ENCODE measurements at places on chromosomes 3 and 15.

DNA sequence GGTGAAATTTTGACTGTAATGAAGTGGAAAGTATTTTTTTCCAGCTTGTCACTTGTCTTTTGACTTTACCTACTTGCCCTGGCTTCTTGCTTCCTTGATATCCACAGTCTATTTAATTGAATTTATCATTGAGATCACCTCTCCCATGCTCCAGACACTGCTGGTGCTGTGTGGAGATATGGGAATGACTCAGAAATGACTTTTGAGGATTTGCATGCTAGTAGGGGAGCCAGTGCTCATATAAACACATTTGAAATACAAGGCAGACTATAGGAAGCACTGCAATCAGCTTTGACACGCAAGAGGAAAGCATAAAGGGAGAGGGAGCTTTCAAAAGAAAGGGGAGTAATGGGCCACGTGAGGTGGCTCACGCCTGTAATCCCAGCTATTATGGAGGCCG is 7.3 kb upstream of the TRPM1 start:
- DNase-seq, result no peak

- DNase-seq, result no peak
Observed at GRCh38 chr3:141881702-141882101, 5.3 kb downstream of the ATP1B3 start.

- no peak for DNase-seq
Observed at GRCh38 chr3:127908202-127908601, 6.8 kb upstream of the KBTBD12 start.

DNA sequence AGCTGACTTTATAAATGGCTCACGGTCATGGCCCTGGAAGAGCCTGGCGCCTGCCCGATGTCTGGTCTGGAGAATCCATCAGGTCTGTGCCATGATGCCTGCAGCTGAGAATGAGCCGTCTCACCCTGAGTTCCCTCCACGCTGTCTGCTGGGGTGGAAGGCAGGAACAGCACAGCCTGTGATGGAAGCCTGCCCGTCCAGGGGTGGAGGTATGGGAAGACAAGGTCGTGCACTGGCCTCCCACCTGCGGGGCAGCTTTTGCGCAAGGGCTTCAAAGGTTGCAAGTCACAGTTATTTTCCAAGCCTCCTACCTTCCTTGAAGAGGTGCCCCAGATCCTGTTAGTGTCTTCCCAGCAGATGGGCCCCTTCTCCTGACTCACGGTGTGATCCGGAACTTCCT is 275.5 kb downstream of the FAM43A start:
- DNase-seq, result no peak

DNA sequence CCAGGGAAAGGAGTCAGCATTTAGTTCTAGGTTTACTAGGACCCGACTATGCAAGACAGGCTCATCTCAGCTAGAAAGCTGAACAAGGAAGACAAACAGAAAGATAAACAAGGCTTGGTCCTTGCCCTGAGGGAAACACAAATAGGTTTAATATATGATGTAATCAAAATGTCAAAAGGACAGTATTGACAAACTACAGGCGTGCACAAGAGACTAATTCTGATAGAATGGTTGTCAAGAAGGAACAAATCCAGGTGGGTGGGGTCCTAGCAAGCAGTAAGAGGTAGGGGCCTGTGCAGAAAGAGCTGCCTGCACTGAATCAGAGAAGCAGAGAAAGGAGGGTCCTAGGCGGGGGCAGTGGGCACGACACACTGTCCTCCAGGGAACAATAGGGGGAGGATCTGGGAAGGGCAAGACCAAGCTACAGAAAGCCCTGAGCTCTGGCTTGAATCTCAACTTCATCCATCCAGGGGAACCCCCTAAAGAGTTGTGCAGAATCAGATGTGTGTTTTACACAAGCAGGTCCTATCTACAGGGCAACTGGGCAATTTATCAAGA is 23.4 kb downstream of the RFTN1 start:
- no peak for DNase-seq

DNA sequence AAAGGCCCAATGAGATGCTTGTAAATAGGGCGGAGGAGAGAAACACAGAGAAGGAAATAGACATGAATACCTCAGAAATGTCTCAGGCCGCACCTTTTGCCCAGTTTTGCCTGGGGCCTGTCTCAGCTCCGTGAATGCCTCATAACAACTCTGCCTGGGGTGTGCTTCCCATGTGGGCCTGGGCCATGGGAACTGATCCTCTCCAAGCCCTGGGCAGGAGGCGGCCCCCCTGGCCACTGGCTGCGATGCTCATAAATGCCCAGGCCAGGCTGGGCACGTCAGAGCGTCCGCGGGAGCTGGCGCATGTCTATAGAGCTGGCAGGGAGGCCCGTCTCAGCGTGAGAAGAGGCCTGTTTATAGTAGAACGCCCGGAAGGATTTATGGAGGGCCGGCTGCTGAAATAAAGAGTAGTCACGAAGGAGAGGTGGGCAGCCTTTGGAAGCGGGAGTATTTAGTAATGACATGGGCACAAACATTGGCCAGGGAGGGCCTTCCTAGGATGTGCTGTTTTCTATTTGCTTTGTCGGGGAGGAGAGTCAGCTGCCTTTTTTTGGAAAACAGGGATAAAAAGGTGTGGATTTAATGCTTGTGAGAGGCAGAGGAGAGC is 85.9 kb upstream of the IGF1R start:
- no peak for DNase-seq

GRCh38 chr15:92979011-92979701 is 79.0 kb downstream of the CHD2 start:
- DNase-seq, result no peak

- no peak for DNase-seq
Observed at GRCh38 chr3:102183623-102184022, 251.2 kb upstream of the ZPLD1 start.

DNA sequence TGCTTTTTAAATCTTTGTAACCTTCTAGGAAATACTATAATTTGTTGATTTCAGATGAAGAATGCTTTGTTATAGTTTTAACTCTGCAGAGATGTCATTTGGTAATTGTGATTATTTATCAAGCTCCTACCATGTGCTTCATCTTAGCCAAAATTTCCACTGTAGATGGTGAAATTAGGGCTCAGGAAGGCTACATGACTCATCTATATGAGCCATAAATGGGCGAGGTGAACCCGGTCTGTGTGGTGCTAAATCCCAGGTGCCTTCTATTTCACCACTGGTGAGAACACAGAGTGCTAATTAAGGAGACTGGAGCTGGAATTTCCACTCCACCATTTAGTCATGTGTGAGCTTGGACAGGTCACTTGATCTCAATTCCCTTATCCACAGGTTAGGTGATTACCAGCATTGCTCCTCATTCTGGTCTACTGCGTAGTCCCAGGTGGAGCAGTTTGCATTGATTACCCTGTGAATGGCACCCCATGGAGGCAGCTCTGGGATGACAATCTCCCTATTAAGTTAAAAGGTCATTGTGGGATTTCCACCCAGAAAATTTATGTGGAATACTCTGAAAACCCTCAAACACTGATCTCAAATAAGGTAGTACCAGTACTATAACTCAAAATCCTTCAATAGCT is 2.8 kb upstream of the CCR3 start:
- no peak for DNase-seq

- DNase-seq, result no peak
Observed at GRCh38 chr15:71133747-71134472, 18.6 kb downstream of the THSD4 start.

DNA sequence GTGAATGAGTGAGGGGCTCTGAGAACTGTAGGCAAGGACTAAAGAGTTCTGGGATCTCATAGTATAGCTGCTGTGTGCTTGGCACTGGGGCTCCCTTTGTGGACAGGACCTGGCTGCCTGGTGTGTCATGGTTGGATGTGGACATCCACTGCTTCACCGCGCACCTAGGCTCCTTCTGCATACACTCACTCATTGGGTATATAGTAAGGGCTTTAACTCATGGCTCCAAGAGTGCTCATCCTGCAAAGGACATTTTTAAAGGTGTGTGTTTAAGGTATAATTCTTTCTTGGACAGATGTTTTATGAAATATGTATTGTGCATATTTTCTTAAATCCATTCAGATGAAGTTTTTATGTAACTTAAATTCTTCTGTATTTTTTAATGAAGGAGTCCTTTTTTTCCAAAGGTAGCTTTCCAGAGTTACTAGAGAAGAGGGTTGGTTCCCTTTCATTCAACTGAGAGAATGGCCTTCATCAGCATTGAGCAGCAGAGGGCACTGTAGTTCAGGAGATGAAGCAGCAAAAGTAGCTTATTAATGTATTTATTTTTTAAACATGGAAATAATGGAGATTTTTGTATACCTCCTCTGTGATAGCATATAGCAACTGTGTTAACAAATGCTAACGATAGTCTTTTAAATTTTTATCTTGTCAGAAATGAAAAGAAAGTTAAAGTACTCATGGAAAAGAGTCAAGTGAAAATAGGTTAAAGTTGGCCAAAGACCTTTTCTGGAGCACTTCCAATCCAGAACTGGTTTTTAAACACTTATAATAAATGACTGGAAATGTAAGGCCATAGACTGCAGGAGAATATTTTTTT is 25.2 kb downstream of the OXNAD1 start:
- peak; percentile 48 for DNase-seq

DNA sequence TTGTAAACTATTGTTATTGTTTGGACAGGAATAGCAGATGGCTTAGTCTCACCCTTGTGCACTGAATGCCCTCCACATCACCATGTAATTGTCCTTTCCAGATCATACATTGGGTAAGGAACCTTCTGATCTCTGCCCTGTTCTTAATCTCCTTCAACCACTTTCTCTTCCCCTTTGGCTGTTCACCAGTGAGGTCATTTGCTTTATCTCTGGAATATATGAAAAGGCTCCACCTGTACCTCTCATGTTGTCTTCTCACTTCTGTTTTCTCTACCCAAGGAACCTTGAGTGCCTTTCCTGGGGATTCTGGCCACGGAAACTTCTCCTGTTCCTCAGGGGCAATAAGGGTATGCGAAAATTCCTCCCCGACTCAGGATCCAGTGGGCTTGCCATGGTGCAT is 28.5 kb downstream of the MCTP2 start:
- DNase-seq, result no peak

- DNase-seq, result no peak
Observed at GRCh38 chr3:188262913-188263683, 109.1 kb downstream of the LPP start.

- no peak for DNase-seq
Observed at GRCh38 chr3:38386992-38387750, 40.6 kb downstream of the XYLB start.

GRCh38 chr15:93093765-93094164 is 4.8 kb upstream of the RGMA start:
- no peak for DNase-seq

DNA sequence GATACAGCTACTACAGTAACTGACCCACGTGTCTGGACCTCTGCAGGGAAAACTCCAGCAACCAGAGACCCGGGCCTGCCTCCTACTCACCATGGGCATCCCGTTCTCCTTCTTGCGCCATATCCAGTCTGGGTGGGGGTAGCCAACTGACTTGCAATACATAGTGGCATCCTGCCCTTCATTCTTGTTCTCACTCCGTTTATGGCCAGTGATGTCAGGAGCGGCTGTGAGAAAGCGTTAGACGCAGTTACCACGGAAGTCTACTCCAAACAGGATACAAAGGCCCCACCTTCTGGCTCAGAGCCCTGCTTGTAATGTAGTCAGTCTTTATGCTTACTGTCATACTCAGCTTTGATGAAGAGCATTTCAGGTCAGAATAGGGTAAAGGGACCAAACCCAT is 59.6 kb downstream of the NPTN start:
- DNase-seq, result no peak

GRCh38 chr3:71423151-71423906 is 160.2 kb downstream of the FOXP1 start:
- DNase-seq, result no peak

DNA sequence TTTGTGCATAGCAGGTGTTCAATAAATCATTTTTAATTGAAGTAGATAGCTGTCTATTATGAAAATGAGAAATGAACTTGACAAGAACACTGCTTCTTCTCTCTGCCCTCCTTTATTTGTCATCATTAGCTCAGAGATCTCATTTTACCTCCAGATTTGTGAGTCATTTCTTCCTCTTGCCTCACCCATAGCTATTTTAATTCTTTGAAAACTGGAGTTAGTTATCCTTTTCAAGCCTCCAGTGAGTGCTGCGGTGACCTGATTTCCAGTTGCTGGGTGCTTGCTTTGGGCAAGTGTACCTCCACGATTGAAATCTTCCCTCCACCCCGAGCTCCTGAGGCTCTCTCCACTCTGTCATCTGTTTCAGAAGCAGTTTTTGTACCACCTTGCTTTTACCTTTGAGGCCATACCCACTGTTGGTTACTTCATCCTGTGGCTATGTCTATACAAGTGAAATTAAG is 114.6 kb downstream of the NFKBIZ start:
- peak; percentile 35 for DNase-seq

DNA sequence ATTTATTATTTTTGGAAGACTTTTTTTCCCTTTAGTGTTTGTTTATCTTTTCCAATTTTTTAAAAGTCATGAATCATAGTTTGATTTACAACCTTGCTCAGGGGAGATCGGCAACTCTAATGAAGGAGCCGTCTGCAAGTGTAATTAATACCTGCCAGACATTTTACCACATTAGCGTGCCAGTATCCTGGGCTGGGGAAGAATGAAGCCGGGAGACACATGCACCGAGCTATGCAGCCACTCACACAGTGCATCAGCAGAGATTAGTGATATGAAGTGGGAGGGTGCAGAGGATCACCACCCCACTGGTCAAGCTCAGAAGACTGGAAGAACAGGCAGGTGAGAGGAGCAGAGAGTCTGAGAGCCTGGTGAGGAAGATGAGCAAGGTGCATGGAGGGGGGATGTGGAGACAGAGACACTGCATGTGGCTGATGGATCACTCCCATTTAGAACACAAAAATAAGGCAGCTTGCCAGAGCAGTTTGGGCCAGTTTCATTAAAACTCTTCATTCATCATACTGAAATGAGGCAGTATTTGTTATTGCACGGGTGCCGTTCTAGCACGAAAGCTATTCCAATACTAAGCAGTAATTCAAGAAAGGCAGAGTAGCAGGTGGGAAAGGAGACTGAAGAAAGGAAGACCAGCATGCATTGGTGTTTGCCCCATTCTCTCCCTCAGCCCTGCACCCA is 821.6 kb downstream of the TUSC7 start:
- no peak for DNase-seq

- no peak for DNase-seq
Observed at GRCh38 chr15:82730022-82730530, 20.4 kb upstream of the AP3B2 start.

- DNase-seq, result no peak
Observed at GRCh38 chr3:149590691-149591441, 67.0 kb downstream of the WWTR1 start.

DNA sequence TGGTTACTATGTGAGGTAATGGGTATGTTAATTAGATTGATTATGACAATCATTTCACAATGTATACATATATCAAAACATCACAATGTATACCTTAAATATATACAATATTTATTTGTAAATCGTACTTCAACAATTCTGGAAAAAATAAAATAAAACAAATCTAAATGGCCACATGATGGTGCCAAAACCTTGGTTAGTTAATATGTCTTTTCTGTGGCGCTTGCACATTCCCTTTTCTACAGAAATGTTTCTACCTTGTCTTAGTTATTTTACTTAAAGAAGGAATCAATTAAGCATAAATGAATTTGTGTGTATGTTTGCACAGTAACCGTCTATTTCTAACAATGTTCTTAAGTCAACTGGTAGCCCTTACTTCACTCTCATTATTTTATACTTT is 53.4 kb downstream of the OXSM start:
- DNase-seq, result no peak

Data from stimulated activated CD4-positive, alpha-beta T cell treated with anti-CD3 and anti-CD28 coated beads, Interleukin-2, amount 100 ng/mL, for 24 hours (primary cell).